ENCODE measurements at places on chromosomes 3 and 15. TPM values are rescaled to one million over a fixed set of nuclear protein-coding genes. Genes with fewer than 3 reads are reported as not detected.

Gene APBA2
- 66.0 TPM for total RNA-seq

Gene TRAIP
- 24.0 TPM for total RNA-seq

Gene ITIH1
- total RNA-seq, result not detected

Gene CFAP100
- total RNA-seq, result not detected

Gene NOX5
- not detected for total RNA-seq

Gene RETNLB
- not detected for total RNA-seq

Gene DNAJA4
- total RNA-seq, result 26.0 TPM

Gene CLCN2
- total RNA-seq, result 6.8 TPM

Gene CLDN11
- total RNA-seq, result not detected

Gene UQCC5
- 12.8 TPM for total RNA-seq

Gene WDR93
- not detected for total RNA-seq

Gene ZIC4
- total RNA-seq, result not detected

Gene SOX2
- not detected for total RNA-seq

Gene ABCF3
- total RNA-seq, result 76.3 TPM

Gene MYL3
- not detected for total RNA-seq

Gene PAQR5
- not detected for total RNA-seq

Gene MYH15
- total RNA-seq, result 0.17 TPM

Gene RASGRF1
- not detected for total RNA-seq

Gene ABHD10
- total RNA-seq, result 40.4 TPM

Gene MESP1
- 2.1 TPM for total RNA-seq

Gene LTF
- total RNA-seq, result not detected

Gene CTXND1
- not detected for total RNA-seq

Gene CSPG5
- total RNA-seq, result 0.43 TPM

Gene ATRIP
- 17.0 TPM for total RNA-seq

Gene LRTM1
- total RNA-seq, result not detected

Gene ANKRD63
- not detected for total RNA-seq

Gene TIGIT
- 42.4 TPM for total RNA-seq

Gene C3orf80
- total RNA-seq, result not detected

Gene GPR156
- total RNA-seq, result not detected

Gene TRPM1
- not detected for total RNA-seq

Gene SLC35G2
- total RNA-seq, result 0.19 TPM

Gene ECE2
- total RNA-seq, result not detected

Gene TRPM7
- 47.0 TPM for total RNA-seq

Gene SEMA3G
- total RNA-seq, result 0.09 TPM

Data from activated naive CD8-positive, alpha-beta T cell treated with anti-CD3 and anti-CD28 coated beads, Interleukin-2, amount 10 ng/mL, durations not matched to agents 7 days and 5 days (primary cell).